Upper lobe of left lung (tissue), 6 donors: ENCODE measurements at places on chromosomes 1 and 21.

- no peak overlapping the region for H3K4me3 ChIP-seq
- no peaks in the 10 kb centered on the region for H3K36me3 ChIP-seq
- no peak for DNase-seq
- H3K4me1 ChIP-seq = peaks cover 11% of the 10 kb centered on the region
- H3K27me3 ChIP-seq = no peaks in the 10 kb centered on the region
- H3K27ac ChIP-seq = peak overlapping the region; percentile 28
These were observed 42.0 kb upstream of the UBE2U start for GRCh38 chr1:64161357-64161941.

DNA sequence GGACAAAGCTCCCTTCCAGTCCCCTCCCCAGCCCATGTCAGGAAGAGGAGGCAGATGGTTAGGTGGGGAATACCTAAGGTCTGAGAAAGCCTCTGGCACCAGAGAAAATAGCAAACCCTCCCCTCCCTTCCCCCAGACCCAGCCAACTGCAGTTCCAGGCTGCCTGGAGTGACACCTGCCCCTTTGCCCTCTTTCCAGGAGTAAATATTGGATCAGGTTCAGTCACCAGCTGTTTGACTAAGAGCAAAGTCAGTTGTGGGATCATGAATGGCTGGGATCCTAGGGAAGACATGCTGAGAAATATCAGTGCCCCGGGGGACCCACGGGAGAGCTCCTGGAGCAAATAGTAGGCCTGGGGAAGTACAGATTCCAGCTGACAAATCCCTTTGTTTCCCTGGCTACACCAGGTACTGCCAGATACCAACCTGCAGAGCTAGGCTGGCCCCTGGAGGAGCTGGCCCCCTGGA lies 12.2 kb upstream of the CDK18 start:
- H3K4me1 ChIP-seq = peaks cover 9% of the 10 kb centered on the region
- no peak for DNase-seq
- no peak overlapping the region for H3K27ac ChIP-seq
- H3K27me3 ChIP-seq = no peaks in the 10 kb centered on the region
- H3K4me3 ChIP-seq = no peak overlapping the region

- no peaks in the 10 kb centered on the region for H3K36me3 ChIP-seq
- no peak for DNase-seq
- no peak overlapping the region for H3K4me3 ChIP-seq
- H3K27me3 ChIP-seq = no peaks in the 10 kb centered on the region
- no peak overlapping the region for H3K27ac ChIP-seq
- peaks cover 12% of the 10 kb centered on the region for H3K4me1 ChIP-seq
These were observed 240.5 kb downstream of the TGFB2 start for GRCh38 chr1:218585511-218586184.

DNA sequence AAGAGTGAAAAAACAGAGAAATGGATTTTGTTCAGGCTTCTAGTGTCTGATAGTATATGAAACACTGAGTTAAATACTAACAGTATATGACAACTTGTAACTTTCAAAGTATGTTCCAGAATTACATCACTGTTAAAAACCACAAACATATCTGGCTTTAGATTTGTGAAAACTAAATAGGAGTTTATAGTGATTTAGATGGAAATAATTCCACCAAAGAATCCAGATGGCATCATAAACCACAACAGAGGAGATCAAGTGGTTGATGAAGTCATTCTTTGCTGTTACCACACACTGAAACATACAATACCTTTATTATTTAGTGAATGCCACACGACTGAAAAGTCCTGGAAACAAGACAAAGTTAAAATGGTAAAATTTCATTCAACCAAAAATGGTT lies 37.2 kb downstream of the ALG14 start:
- H3K27me3 ChIP-seq = no peaks in the 10 kb centered on the region
- DNase-seq = no peak
- no peaks in the 10 kb centered on the region for H3K4me1 ChIP-seq
- no peaks in the 10 kb centered on the region for H3K36me3 ChIP-seq
- H3K4me3 ChIP-seq = no peak overlapping the region
- no peak overlapping the region for H3K27ac ChIP-seq

DNA sequence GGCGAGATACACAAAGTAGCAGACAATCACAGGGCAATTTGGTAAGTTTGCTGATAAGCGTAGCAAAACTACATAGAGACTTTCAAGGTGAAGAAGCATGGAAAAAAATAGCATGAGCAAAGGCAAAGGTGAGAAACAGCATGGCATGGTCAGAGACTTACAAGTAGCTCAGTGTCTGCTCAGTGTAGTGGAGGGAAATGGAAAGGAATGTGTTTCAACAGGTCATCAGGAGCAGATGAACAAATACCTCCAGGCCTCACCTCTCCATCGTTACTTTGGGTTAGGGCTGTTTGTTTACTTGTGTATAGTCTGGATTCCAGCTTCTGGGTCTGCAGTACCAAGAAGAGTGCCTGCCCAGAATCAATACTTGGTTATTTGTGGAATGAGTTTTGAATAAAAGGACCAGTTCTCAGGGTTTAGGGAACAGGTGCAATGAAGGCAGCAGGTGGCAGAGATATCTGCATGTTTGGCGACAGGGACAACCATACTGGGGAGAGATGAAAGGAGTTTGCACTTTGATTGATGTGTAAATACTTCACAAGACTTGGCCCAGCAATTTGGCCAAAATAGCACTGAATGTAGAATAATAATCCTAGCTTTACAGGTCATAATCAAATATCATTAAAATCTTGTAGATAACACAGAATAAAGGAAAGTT lies 97.0 kb upstream of the FGGY start:
- H3K27me3 ChIP-seq = no peaks in the 10 kb centered on the region
- no peak for DNase-seq
- no peak overlapping the region for H3K4me3 ChIP-seq
- H3K27ac ChIP-seq = no peak overlapping the region
- H3K4me1 ChIP-seq = peaks cover 18% of the 10 kb centered on the region
- H3K36me3 ChIP-seq = no peaks in the 10 kb centered on the region

GRCh38 chr1:63630666-63631065 lies 37.5 kb downstream of the PGM1 start:
- H3K4me3 ChIP-seq = no peak overlapping the region
- no peaks in the 10 kb centered on the region for H3K27me3 ChIP-seq
- H3K27ac ChIP-seq = no peak overlapping the region
- no peak for DNase-seq
- peaks cover 2% of the 10 kb centered on the region for H3K4me1 ChIP-seq

DNA sequence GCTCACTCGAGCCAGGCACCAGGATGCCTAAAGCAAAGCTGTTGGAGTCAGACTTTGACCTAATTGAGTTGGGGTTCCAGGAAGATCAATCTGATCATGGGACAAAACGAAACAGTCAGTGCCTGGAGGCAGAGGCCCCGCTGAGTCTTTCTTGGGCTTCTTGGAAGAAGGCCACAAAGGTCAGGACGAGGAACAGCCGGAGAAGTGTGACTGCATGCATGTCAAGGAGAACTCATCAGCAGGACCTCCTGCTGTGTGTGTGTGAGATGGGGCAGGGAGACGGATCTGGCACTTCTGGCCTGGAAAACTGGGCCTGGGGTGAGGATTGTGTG lies 190.8 kb downstream of the CAMTA1 start:
- no peak for DNase-seq
- H3K4me1 ChIP-seq = no peaks in the 10 kb centered on the region
- H3K4me3 ChIP-seq = no peak overlapping the region
- no peaks in the 10 kb centered on the region for H3K27me3 ChIP-seq
- no peak overlapping the region for H3K27ac ChIP-seq

- no peaks in the 10 kb centered on the region for H3K4me1 ChIP-seq
- no peak overlapping the region for H3K27ac ChIP-seq
- H3K27me3 ChIP-seq = no peaks in the 10 kb centered on the region
- no peaks in the 10 kb centered on the region for H3K36me3 ChIP-seq
These were observed 116.0 kb downstream of the ATP6V1G3 start for GRCh38 chr1:198424441-198424840.

- H3K27me3 ChIP-seq = no peaks in the 10 kb centered on the region
- no peaks in the 10 kb centered on the region for H3K4me1 ChIP-seq
- H3K36me3 ChIP-seq = no peaks in the 10 kb centered on the region
- DNase-seq = no peak
These were observed 93.6 kb downstream of the OLFML2B start for GRCh38 chr1:161930064-161930463.

DNA sequence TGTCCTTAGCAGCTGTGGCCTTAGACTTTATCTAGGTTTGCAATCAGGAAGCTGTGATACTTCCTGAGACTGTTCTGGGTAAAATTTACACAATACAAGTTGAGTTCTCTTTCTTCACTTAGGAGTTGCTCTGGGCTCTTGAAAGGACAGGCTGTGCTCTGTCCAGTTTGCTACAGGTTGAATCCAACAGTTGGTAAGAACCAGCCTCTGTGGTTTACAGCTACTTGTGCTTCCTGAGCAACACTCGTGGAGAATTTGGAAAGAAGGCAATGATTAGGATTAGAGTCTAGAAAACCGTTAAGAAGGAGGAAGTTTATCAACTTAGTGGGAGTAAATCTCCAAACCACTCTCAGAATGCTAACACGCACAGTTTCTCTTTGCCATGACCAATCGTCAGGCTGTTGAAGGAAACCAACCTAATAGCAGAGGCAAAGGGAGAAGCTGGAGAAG lies 26.8 kb downstream of the GFI1 start:
- H3K4me3 ChIP-seq = no peak overlapping the region
- no peak for DNase-seq
- peak overlapping the region; percentile 40 for H3K27ac ChIP-seq
- no peaks in the 10 kb centered on the region for H3K27me3 ChIP-seq
- H3K36me3 ChIP-seq = no peaks in the 10 kb centered on the region

GRCh38 chr1:115924770-115925169 lies 51.5 kb upstream of the SLC22A15 start:
- H3K27ac ChIP-seq = no peak overlapping the region
- H3K36me3 ChIP-seq = no peaks in the 10 kb centered on the region
- H3K4me1 ChIP-seq = no peaks in the 10 kb centered on the region
- H3K27me3 ChIP-seq = no peaks in the 10 kb centered on the region

DNA sequence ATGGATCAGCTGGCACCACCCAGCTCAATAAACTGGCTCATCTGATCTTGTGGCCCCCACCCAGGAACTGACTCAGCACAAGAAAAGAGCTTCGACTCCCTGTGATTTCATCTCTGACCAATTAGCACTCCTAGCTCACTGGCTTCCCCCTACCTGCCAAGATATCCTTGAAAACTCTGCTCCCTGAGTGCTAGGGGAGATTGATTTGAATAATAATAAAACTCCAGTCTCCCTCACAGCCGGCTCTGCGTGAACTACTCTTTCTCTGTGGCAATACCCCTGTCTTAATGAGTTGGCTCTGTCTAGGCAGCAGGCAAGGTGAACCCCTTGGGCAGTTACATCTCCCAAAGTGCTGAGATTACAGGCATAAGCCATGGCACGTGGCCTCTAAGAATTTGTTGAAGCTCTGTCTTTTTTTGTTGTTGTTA lies 11.8 kb upstream of the RHBDL2 start:
- no peak for DNase-seq
- H3K4me3 ChIP-seq = no peak overlapping the region
- no peaks in the 10 kb centered on the region for H3K36me3 ChIP-seq

DNA sequence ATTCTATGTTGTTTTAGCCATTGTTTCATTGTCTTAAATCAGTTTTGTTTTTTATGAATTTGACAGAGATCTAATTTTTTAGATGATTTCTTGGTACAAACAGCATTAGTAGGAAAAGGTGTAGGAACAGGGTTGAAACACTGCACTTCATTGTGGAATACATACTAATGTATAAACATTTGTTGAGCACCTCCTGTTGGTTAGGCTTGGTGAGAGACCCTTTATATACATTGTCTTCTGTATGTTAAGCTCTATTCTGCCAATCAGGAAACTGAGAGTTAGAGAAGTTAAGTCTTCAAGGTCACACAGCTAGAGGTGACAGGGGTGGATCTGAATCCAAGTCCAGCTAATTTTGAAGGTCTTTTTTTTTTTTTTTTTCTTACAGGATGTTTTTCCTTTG lies 192.7 kb downstream of the VPS13D start:
- peaks cover 16% of the 10 kb centered on the region for H3K36me3 ChIP-seq
- peaks cover 13% of the 10 kb centered on the region for H3K4me1 ChIP-seq
- no peak overlapping the region for H3K27ac ChIP-seq
- DNase-seq = no peak
- H3K27me3 ChIP-seq = no peaks in the 10 kb centered on the region

DNA sequence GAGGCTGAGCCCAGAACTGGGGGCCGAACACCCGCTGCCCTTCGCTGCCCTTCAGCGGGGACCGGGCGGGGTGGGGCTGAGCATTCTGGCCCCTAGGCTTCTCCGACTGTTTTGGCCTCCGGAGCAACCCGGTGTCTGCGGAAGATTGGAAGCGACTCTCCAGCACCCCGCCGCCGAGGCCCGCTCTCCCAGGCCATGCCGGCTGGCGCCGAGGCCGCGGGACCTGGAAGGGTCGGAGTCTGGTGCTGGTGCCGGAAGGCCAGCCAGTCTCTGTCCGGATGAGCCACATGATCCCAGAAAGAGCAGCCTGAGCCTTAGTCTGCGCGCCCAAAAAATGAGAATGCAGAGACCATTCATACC lies 272.0 kb downstream of the FOXD2 start:
- H3K27ac ChIP-seq = peak overlapping the region; percentile 1
- DNase-seq = no peak
- no peaks in the 10 kb centered on the region for H3K36me3 ChIP-seq
- H3K27me3 ChIP-seq = peaks cover 11% of the 10 kb centered on the region
- H3K4me3 ChIP-seq = peak overlapping the region; percentile 45
- peaks cover 30% of the 10 kb centered on the region for H3K4me1 ChIP-seq

GRCh38 chr1:34742667-34743270 lies 12.1 kb upstream of the GJB5 start:
- no peak overlapping the region for H3K4me3 ChIP-seq
- H3K4me1 ChIP-seq = no peaks in the 10 kb centered on the region
- H3K36me3 ChIP-seq = no peaks in the 10 kb centered on the region
- H3K27ac ChIP-seq = no peak overlapping the region
- DNase-seq = peak; percentile 95

- no peak for DNase-seq
- no peaks in the 10 kb centered on the region for H3K27me3 ChIP-seq
- H3K4me1 ChIP-seq = no peaks in the 10 kb centered on the region
- H3K4me3 ChIP-seq = no peak overlapping the region
- H3K36me3 ChIP-seq = no peaks in the 10 kb centered on the region
These were observed 128.4 kb downstream of the GRIK3 start for GRCh38 chr1:36905941-36906340.

DNA sequence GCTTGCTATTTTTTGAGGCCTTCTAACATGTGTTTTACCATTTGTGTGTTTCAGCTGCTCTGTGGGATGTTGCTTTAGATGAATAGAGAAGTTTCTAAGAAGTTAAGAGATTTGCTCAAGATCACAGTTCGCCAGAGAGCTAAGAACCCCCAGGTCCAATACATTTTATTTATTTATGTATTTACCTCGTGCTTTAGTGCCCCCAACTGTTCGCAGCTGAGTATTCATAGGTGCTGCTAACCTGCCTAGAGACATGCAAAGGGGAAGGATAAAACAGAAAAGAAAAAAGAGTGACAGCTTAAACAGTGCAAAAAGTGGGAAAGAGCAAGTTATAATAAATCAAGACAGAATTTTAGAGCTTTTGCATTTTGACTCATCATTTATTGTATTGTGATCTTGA lies 31.1 kb downstream of the NFYC start:
- no peak overlapping the region for H3K4me3 ChIP-seq
- no peaks in the 10 kb centered on the region for H3K27me3 ChIP-seq
- H3K36me3 ChIP-seq = no peaks in the 10 kb centered on the region
- H3K4me1 ChIP-seq = peaks cover 40% of the 10 kb centered on the region
